Activated T-cell treated with anti-CD3 and anti-CD28 coated beads, Interleukin-2, amount 50 U/mL, for 1 hour (primary cell): ENCODE measurements at places on chromosomes 4 and X.

GRCh38 chr4:74039315-74039763, 850 bp upstream of the CXCL3 start:
- no peak for DNase-seq

DNA sequence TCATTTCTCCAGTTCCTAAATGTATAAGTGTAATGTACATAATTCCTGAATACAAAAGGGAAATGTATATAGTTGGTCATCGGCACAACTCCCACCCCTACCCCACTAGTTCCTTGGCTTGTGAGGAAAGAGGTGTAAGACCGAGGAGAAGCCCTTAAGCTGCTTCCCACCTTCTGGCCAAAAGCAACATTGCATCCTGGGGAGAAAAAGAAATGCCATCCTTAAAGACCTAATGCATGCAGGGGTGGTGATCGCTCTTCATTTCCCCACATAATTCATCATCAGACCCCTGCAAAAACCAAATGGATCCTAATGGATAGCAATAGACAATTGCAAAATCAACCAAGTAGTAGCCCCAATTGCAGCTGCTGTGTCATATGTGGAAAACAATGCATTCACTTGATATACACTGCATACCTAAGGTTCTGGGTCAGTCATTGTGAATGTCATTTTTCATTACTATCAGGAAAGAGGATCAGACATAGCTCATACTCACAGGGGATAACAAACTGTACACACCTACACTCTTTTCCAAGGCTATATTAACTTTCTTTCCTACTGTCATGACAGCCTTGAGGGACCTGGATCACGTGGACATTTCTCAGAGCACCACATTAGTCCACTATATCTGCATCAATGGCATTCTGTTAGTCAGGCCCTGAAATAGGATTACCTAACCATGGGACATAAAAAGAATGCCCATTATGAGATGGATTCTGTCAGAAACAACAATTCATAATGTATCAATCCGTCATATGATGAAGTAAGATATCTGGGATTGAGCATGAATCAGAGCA, 31.7 kb upstream of the NFXL1 start:
- no peak for DNase-seq

DNA sequence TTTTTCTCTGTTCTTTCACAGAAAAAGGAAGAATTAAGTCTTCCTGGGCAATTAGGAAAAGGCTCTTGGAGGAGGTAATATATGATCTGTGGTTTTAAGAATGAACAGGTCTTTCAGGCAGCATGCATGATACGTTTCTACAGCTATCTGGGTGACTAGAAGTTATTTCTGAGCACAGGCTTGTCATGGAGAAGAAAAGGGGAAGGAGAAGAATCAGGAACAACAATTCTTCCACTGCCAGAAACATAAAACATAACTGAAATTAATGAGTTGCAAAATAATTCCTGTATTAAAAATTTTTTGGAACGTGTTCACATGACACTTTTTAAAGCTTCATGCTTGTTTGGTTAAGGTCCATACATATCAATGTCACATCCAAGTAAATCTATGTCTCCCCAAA, 17.7 kb upstream of the STIM2 start:
- DNase-seq, result no peak

DNA sequence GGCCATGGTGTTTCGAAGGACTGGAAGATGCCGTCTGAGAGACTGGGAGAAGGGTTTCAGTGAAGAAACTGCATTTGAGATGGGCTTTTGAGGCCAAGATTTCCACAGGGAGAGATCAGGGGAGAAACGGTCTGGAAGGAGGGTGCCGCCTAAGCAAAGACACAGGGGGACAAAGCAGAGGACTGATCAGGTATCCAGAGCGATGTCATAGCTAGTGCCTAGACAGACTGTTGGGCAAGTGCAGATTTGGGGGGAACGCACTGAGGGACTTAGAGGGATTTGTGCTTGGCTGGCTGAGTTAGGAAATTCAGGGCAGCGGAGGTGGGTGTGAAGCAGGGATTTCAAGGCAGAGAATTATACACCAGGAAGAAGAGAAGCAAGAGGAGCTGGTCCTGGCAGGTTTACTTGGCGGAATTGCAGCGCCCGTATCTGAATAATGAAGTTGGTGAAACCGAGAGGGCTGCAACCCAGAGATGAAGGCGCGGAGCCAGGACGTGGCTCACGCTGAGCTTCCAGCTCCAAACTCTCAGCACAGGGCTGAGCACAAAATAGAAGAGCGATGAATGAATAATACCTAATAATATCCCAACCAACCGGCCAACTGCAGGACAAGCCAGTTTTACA, 106.9 kb downstream of the MAML3 start:
- DNase-seq, result no peak

DNA sequence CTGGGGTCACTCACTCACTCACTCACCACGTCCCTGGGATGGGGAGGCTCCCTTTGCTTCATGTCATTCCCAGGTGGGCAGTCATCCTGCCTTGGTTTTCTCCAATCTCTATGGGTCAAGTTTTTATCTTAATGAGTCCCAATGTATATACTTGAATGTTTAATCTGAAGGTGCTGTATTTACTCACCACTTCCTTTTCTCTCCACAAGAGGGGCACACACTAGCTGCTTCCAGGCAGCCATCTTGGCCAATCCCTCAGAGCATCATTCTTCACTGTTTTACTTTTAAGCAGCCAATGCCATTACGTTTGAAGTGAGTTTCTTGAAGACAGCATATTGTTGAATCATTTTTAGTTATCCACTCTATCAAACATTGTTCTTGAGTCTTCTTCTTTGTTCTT, 153.4 kb upstream of the ARSJ start:
- DNase-seq, result no peak

DNA sequence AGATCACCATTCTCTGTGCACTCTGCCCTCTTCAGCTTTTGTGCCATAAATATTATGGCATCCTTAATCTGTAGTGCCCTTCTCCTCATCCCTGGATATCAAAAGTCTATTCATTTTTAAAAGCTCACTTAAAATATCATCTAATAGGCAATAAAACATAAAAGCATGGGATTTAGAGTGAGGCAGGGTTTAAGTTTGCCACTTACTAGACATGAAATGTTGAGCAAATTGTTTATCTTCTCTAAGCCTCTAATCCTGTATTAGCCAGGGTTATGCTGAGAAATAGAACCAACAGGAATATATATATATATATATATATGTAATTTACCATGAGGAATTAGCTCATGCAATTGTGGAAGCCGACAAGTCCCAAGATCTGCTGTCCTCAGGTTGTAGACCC, 472.4 kb upstream of the HS3ST1 start:
- DNase-seq, result no peak

GRCh38 chrX:110600745-110601310, 194.8 kb downstream of the CHRDL1 start:
- no peak for DNase-seq

DNA sequence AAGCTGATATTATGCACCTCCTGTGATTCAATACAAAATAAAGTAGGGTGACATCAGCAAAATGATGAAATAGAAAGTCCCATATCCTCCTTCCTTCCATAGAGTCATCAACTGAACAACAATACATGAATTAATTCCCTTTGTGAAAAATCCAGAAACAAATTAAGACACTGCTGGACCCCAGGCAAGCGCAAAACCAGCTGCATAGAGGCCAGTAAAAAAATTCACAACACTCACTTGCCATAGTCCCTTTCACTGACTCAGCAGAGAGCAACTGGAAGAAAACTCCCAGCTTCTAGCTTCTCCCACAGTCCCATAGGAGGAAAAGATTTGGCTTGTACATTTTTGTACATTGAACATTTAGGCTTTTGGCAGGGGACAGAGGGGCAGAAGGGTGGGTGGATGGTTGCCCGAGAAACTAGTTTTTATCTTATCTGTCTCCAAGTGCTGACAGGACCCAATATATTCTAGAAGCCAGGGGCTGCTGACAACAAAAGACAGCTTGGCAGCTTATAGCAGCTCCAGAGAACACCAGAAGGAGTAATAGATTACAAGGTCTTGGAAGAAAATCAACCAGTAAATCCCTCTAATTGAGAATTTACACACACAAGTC, 124.6 kb downstream of the NDST3 start:
- DNase-seq, result no peak

DNA sequence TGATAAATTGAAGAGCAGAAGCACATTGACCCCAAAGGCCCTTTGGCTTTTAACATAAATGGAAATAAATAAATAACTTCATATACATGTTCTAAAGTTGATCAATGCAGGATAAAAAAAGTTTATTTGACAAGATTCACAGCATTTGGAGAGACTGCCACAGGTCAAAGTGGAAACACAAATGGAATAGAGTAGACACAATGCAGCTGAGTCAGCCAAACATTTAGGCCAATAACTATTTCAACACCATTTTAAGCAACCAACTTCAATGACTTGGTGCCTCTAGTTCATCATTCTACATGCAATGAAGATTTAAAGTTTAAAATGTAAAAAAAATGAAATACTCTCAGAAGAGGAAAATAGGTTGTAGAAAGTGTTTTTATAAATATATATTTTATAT, 365.2 kb downstream of the FAT4 start:
- no peak for DNase-seq

DNA sequence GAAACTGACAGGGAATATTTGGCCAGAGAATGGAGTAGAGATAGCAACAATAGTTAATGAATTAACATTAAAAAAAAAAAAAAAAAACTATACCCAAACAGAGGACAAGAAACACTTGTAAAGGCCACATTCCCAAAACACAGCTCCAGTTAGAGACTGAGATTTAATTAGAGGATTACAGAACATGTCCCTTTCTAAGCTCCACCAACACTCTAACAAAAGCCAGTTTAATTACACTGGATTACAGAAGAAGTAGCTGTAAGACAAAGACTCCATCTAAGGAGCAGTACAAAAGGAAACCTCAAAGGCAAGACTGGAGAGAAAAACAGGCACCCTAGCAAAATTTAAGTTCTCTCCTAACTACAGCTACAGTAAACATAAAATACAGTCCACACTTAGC, 1247.7 kb upstream of the AGA start:
- DNase-seq, result no peak

DNA sequence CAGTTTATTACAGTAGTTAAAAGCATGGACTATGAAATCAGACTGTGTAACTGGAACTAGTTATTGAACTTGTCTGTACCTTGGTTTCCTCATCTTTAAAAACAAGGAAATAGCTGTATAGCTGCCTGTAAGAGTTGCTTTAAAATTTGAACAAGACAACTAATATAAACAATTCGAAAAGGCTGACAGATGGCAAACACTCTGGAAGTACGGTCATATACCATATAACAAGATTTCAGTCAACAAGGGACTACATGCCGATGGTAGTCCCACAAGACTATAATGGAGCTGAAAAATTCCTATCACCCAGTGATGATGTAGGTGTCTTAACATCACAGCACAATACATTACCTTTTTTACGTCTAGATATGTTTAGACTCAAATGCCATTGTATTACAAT, 78.7 kb downstream of the CNOT6L start:
- DNase-seq, result no peak

DNA sequence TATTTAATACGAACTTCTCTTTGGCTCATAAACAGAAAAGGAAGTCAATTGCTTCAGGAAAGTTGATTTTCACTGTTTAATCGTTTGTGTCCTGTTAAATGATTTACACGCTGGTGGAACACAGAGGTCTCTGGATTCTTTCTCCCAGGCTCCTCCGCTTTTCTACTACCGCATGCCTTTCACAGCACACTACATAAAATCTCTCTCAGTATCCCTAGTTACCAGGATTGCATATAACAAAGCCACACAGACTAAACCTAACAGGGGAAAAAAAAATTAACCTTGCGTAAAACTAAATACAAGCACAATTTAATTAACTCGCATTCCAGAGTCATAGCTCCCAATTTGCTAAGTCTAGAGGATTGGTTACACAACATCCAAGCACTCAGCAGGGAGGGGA, 133.9 kb downstream of the CORIN start:
- DNase-seq, result no peak

DNA sequence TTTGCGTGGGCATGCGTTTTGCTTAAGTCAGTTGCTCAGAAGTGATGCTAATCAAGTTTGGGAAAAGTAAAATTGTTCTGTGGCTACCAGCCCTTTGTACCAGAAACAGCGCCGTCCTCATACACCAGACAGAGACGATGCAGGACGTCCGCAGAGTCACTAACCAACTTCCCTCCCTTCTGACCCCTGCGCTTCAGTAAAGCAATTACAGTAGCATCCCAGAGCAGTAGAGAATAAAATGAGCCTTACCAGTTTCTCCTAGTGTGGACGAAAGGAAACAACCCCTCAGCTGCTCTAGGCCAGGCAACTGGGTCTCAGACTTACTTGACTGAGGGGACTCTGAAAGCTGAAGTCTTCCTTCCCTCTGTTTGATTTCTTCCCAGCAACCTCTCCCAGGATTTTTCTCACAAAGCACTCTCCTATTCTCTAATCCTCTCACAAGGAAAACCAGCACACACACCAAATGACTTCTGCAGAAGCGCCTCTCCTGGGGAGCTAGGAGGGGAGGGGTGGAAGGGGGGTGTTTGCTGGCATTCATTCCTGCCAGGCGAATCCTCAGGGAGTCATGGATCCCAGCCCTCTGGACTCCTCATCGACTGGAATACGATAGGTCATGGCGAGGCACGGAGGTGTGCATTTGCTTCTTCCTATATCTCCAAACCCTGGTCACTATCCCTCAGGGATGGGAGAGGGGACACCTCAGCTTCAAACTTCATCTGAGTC, 56.0 kb upstream of the MID1 start:
- no peak for DNase-seq

GRCh38 chrX:111098874-111099273, 2.9 kb downstream of the PAK3 start:
- peak; percentile 72 for DNase-seq

- DNase-seq, result no peak
Measured at GRCh38 chr4:183700407-183700806, 41.3 kb downstream of the TRAPPC11 start.

DNA sequence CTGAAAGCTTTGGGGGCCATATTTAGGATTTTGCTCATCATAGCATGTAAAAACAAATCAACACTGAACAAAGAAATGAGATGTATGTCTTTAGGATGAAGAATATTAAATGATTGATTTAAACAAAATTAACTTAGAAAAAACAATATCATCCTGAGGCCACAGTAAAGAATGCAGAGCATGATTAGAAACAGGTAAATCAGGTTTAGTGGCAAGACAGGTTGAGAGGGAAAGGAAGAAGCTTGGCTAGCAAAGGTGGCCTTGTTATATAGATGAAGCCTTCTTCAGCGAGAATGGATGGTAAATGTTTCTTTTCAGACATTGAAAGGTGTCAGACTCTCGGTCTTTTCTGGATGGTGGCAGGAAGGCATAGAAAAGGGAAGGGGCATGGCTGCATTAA, 11.9 kb upstream of the MAGEB16 start:
- DNase-seq, result no peak

DNA sequence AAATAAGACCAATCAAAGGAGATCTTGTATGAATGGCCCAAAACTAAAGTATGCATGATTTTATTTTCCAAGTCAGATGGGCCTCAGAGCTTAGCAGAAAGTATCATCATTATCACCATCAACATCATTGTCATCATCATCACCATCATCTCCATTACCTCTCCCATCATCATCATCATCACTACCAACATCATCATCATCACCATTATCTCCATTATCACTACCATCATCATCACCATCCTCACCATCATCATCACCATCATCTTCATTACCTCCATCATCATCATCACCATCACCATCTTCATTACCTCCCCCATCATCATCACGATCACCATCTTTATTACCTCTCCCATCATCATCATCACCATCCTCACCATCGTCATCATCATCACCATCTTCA, 363.9 kb downstream of the DHRSX start:
- DNase-seq, result no peak
